ENCODE measurements at places on chromosomes 4 and X.
A peak's percentile ranks its signal among the peaks of the same experiment; 100 is the strongest.

DNA sequence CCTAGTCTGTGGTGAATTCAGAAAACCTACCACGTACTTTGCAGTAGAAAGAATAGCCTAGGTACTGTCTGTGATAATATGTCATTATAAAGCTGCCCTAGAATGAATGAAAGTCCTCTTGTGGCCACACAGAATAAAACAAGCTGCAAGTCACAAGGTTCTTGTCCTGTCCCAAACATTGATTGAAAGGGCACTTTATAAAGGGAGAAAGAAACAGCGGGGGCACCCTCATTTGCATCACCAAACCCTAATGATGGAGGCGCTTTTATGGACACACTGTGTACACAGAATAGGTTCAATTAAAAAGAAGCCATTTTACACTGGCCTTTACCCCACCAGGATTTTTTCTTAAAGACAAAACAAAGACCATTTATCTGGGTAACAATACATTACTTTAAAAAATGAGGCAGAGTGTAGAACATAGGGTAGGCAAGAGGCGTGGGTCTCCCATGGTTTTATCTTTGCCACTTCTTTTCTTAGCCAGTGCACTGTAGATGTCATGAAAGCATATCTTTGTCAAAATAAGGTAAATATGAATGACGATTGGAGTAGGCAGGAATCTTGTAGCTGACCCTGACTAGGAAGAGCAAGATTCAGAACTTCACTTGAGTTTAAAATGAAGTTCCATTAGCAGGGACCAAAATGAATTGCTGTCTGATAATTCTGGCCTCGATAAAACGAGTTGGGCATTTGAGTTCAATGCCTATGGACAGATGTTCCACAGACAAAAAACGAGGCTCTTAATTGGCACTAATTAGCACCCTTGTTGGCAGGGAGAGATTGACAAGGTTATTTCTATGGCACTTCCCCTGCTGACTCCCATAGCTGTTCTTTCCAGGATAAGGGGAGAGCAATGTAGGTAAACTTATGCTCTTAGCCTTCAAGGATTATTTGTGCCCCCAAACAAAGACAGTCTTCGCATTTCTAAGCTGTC, 365.1 kb downstream of the AFF2 start:
- no peak for DNase-seq

- DNase-seq: no peak
These were observed 10.2 kb downstream of the TLR3 start for GRCh38 chr4:186078981-186079638.

DNA sequence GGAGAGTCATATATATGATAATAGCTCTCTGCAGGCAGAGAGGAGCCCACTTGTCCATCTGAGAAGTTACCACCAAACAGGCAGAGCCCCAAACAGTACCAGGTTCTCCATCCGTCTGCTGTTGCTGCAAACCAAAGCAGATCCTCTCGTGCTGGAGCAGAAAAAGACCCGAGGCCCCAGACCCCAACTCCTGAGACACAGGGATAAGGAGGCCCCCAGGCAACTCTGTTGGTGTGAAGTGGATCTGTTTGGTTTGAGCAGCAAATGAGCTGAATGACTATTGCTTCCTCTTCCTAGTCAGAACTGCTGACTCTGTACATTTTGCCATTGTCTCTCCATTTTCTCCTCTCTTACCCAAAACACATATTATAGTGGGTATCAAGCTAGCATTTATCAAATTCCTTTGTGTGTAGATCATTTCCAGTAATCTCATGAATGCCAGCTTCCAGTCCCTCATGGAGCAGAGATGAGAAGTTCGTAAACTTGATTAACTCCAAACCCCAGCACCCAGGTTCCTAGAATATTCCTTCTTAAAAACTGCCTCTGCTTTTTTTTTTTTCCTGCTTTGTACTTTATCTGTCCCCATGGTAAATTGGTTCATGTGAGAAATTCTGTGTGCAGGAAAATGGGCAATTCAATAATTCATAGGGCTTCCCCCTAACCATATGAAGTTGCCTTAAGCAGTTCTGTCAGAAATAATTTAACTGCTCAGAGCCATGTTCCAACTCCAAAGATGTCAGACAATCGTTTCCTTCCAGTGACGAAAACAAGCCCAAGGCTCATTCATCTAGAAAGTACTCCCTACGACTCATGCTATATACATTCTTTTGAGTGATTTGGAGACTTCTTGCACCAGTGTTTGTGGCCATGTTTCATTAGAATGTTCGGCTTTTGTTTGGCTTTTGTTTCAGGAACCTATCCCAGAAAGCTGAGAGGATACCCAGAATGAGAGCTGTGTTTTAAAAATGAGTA, 98.6 kb upstream of the ATXN3L start:
- DNase-seq: no peak

GRCh38 chr4:28966982-28967381, 1753.2 kb upstream of the PCDH7 start:
- DNase-seq: no peak

DNA sequence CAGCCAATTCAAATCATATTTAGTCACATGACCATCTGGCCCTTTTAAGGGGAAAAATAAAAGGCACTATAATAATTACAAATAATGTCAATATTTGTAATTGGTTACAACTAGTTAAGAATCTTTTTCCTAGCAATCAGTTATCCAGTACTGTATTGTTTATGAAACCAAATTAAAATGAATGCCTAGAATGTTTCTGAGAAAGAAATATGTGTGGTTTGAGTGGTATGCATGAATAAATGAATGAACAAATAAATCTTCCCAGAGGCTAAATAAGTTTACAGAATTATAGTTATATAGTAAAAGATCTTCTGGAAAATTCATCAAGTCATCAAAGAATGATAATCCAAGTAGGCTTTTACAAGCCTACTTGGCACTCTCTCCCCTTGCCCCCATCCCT, 55.8 kb upstream of the F8A3 start:
- no peak for DNase-seq

GRCh38 chr4:161988946-161989345, 174.9 kb downstream of the FSTL5 start:
- DNase-seq: no peak

GRCh38 chr4:24820541-24820940, 25.2 kb downstream of the SOD3 start:
- DNase-seq: no peak

DNA sequence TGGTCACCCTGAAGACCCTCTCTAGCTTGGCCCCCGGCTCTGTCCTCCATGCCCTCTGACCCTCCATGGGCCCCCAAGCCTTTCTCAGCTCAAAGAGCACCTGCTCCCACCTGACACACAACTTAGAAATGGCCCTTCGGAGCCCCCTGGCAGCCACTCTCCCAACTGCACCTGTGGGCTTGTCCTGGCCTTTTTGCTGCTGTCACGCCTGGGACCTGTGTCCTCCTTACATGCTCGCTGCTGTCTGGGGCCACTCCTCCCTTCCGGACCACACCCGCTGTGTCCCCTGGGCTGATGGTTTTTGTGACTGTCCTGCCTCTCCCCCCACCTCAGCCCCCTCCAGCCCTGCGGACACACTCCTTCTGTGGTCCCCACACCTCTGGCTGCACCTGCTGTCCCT, 106.2 kb upstream of the AFAP1 start:
- no peak for DNase-seq

- no peak for DNase-seq
These were observed 112.9 kb upstream of the NKX1-1 start for GRCh38 chr4:1518997-1519700.

GRCh38 chr4:10346023-10346422, 111.2 kb downstream of the ZNF518B start:
- DNase-seq: no peak

GRCh38 chr4:38279650-38280322, 319.6 kb downstream of the PTTG2 start:
- no peak for DNase-seq

DNA sequence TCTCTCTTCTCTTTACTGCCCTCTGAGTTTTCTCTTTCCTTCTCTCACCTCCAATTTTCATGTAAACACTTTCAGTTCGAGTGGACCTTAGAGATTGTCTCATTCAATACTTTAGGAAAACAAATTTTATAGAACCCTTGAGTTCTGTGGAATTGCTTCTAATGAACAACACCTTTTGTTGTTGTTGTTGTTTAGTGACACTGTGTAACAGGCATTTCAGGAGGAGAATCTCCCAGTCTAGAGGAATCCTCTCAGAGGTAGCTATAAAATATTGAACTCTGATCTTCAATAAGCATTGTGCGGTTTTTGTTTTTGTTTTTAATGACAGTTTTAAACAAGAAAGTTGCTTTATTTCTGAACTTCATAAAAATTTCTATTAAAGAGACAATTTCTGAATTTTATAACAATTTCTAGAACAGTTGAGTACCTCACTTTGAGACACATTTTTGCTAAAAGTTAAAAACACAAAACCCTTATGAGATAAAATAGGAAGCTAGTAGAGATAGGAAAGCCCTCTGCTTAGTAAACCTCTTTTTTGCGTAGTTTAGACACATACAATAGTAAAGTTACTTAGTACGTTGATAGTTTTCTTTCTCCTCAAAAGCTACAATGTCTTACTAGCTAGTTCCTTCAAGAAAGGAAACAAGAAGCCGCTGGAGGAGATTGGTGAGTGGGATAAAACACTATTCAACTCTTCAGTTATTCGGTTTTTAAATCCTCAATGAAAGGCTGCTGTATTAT, 38.8 kb downstream of the CLCN3 start:
- no peak for DNase-seq

- no peak for DNase-seq
These were observed 115.4 kb downstream of the EFNB1 start for GRCh38 chrX:68944211-68944610.

DNA sequence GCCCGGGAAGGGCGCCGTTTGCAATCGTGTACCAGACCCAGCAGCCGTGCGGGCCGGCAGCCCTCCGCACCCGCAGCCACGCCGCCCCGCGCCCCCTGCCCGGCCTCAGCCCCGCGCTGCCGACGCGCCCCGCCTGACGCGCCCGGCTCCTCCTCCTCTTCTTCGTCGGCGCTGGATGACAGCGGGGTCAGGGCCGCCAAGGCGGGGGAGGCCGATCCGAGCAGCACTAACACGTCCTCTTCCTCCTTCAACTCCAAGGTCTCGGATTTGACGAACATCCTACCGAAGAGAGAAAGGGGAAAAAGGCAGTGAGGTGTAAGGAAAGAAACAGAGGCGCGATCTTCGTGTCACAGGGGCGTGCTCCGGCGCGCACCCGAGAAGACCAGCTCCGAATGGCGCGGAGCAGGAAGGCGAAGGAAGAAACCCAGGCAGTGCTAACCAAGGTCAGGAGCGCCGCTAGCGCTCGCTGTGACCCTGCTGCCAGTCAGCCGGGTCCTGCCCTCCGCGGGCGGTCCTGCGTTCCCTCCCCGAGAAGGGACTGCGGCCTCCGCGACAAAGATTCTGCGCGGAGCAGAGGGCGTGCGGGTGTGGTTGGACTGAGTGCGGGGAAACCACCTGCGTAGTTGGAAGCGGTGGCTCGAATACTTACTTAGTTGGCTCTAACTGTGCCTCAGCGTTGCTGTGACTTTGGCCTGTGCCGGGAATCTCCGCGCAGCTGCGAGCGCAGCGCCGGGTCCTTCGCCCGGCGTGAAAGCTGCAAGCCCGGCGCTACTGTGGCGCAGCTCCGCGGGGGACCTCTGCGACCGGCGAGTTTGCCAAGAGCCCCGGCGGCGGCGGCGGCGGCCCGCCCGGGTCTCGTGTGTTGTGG, 548 bp downstream of the NEUROG2 start:
- DNase-seq: peak; percentile 61

DNA sequence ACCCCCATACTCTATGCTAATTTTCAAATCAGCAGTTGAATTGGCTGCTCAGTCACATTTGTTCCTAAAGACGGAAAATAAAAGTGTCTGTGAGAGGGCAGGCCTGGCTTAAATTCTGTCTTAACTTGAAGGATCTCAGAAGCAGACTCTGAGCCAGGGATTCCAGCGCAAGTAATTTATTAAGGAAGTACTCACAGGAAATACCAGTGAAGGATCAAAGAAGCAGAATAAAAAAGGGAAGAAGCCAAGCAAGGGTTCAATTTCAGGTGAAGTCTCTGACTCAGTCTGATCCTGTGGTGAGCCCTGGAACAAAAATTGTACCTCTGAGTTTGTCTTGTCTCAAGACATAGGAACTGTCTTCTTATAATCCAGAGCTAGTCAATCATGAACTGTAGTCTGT, 52.2 kb downstream of the IL1RAPL1 start:
- no peak for DNase-seq

GRCh38 chr4:19583827-19584569, 667.7 kb upstream of the SLIT2 start:
- no peak for DNase-seq

DNA sequence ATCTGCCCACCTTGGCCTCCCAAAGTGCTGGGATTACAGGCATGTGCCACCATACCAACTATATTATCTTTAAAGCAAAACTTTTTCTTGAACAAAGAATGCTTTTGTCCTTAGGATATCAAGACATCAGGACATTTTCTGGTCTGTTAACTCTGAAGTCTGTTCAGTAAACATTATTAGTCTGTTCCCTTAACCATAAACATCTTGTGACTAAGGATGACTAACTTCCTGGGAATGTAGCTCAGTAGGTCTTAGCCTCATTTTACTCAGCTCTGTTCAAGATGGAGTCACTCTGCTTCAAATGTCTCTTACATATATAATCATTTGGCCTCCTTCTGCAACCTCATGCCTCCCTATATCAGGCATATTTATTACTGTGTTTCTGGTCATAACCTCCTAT, 122.9 kb downstream of the UBE2NL start:
- DNase-seq: no peak

DNA sequence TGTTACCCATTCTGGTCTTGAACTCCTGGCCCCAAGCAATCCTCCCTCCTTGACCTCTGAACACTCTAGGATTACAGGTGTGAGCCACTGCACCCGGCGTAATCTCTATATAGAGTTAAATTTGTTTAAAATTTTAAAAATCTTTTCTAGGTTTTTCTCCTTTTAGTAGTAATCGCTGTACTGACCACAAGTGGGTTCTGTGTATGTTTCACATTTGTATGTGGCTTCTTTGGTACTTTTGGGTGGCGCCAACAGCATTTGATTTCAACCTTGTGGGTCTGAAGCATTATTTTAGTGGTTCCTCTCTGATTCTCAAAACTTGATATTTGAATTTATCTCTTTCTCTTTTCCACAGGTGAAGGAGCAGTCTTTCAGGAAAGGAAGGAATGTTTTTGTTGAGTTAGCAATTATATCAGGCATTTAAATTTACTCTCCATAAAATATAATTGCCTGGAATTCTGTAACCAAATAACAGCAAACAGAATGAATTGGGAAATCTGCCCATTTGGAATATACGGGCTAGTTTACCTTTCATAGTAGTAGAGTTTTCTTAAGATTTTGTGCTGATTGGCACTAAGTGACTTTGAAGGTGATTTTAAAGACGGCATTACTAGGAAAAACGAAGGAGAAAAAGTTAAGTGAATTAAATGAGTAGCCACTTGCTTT, 29.5 kb downstream of the ARHGAP10 start:
- no peak for DNase-seq

DNA sequence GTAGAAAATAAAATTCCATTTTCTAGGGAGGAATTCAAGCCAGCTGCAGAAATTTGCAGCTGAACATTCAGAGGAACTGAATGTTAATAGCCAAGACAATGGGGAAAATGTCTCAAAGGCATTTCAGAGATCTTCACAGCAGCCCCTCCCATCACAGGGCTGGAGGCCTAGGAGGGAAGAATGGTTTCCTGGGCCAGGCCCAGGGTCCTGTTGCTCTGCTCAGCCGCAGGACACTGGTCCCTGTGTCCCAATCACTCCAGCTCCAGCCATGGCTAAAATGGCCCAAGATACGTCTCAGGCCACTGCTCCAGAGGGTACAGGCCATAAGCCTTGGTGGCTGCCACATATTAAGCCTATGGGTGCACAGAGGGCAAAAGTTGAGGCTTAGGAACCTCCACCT, 20.4 kb downstream of the FAM13A start:
- no peak for DNase-seq

Data from right hindlimb (tissue), 1 donor.